NCI-H1048 (cell line): ENCODE measurements at places on chromosomes 5 and 9.

DNA sequence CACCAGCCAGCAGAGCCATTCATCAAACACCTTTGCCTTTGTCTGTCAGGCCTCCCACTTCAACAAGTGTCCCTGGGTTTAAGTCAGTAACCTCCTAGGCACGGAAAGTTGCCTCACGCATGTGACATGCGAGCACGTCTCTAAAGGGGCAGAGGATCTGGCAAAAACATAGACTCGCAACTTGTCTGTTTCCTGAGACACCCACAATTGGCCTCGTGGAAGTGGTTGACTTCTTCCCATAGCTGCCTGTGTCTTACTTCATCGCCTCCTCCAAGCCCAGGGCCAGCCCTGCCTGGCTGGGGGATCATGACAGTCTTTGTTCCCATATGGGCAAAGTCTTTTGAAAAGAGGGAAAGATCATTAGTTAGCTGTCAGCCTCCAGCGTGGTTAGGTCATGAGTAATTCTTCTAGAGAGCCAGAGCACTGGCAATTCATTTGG, 35.5 kb upstream of the GLRX start:
- DNase-seq, result no peak

DNA sequence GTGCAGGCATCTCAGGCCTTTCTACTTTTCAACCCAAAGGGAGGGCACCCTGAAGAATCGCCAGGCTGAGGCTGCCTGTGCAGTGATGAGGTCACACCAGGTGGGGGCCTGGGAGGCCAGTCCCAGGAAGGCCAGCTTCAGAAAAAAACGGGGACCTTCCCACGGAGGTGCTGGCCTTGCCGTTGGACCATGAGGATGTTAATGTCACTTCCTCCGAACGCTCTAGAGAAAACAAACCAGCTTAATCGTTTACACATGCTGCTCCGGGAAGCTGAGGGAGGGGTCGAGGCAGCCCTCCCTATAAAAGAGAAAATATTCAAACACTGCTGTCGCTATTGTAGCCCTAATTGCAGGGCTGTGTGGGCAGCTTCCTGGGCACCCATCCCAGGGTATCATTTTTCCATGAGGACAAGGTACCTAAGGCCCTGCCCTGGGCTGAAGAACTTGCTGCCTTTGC, 27.0 kb downstream of the PTGES start:
- DNase-seq, result no peak

- DNase-seq, result no peak
Measured at GRCh38 chr5:150599917-150600511, 40.4 kb upstream of the SYNPO start.

DNA sequence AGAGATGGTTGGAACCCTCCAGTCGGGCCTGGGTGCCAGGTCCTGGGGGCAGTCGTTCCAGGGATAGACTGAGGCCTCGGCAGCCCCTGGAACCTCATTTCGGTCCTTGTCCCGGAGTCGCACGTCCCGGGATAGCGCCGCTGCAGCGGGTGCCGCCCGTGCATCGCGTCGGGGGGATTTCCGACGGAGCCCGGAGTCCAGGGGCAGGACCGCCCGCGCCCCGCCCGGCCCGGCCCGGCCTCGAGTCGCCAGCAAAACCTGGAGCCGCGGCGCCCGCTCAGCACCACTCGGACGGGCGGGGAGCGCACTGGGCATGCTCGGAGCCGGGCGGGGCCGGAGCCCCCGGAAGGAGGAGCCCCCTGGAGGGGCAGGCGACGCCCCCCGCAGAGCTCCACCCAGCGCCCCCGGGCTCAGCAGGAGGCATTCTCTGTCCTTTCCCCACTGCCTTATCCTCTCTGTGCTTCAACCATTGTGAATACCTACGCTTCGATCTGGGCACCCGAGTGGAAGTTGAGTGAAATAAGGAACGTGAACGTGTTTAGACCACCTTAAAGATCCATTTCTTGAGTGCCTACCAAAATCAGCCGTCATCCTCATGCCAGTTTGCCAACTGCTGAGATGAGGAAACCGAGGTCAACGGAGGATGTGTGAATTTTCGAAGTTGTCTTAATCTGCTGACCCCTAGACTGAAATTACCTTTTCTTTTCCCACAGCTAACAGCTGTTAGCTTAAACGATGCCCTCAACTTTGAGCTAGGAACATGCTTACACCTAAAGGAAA, 1.7 kb upstream of the PTPN3 start:
- DNase-seq, result no peak

GRCh38 chr5:168848569-168848968, 269.4 kb upstream of the PANK3 start:
- no peak for DNase-seq

- DNase-seq, result no peak
Measured at GRCh38 chr9:71431931-71432330, 310.5 kb upstream of the TRPM3 start.

DNA sequence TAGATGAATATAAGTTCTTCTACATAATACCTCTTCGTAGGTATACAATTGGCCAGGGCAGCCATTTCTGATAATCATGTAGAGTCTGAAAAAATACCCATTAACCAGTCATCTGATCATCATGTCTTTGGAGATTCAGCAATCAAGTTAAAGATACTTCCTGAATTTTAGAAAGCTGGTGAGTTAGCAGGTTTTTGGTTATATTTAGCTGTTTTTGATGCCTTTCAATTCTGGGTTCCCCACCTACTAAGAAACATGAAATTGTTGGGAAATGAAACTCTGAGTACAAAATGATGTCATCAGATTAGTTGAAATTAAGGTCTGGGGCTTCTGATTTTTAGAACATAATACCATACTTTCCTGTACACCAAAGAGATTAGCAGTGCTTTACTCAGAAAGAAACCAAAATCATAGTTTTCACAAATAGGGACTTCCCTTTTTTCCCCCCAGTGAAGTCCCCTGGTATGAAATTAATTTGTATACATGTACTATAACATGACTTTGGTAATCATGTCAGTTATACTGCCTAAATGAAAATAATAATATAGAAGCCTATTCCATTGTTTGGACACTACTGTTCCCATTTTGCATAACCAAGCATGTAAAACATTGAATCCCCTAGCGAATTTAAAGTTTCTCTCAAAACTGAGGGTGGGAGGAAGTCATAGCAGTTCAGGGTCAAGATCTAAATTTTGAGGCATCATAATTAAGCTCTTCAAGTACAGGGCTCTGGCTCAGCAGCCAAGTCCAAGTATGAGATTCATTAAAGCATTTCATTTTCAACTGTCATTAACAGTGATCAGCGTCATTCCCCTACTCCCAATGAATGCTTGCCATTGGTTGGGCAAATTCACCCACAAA, 17.9 kb downstream of the PRLR start:
- DNase-seq, result no peak

- no peak for DNase-seq
Measured at GRCh38 chr9:123291736-123292135, 23.4 kb upstream of the STRBP start.

- DNase-seq, result no peak
Measured at GRCh38 chr5:128252756-128253155, 169.2 kb downstream of the SLC12A2 start.

GRCh38 chr5:90932052-90932699, 373.6 kb downstream of the ADGRV1 start:
- DNase-seq, result peak; percentile 6

DNA sequence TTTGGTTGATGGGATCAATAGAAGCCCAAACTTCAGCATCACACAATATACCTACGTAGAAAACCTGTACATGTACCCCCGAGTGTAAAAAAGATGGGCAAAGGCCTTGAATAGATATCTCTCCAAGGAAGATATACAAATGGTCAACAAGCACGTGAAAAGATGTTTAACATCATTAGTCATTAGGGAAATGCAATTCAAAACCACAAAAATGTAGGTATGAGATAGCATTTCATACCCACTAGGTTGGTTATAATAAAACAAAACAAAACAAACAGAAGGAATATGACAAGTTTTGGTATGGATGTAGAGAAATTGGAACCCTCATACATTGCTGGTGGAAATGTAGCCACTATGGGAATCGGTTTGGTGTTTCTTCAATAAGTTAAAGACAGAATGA, 33.1 kb upstream of the PPARGC1B start:
- DNase-seq, result no peak
